ENCODE measurements at places on chromosomes 11 and 22.

GRCh38 chr11:57481915-57482781 lies 21.8 kb downstream of the RTN4RL2 start:
- no peak for DNase-seq

DNA sequence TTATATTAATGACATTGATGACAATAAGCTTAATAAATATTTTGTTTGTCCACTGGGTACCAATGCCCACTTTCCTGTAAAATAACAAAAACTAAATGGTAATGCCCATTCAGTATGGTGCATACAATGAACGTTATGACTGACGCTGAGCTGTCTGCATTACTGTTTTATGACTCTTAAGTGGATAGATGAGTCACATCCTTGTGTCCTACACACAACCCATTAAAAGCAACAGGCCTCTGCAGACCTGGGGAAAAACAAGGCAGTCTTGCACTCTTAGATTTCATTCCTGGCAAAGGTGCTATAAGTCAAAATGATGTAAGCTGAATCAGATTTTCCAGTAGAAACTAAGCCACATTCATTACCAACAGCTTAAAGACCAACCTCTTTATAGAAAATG lies 176.3 kb upstream of the TMEM45B start:
- DNase-seq = no peak

DNA sequence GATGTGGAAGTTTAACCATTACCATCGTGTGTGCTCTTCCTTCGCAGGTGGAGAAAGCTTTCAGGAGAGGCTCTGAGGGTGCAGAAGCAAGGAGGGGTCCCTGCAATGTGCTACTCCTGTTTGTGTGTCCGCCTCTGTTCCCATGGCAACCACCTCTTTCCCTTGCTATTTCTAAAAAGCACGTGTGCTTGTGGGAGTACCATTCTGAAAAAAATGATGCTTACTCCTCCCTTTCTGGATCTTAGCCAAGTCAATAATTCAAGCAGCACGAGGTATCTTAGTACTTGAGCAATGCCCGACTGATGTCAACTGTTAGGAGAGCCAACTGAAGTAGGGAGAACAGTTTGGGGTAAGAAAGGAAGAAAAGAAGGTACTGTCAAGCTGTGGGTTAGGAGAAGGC lies 628.7 kb downstream of the NTM start:
- no peak for DNase-seq

GRCh38 chr11:21896746-21897602 lies 295.9 kb upstream of the ANO5 start:
- DNase-seq = no peak

DNA sequence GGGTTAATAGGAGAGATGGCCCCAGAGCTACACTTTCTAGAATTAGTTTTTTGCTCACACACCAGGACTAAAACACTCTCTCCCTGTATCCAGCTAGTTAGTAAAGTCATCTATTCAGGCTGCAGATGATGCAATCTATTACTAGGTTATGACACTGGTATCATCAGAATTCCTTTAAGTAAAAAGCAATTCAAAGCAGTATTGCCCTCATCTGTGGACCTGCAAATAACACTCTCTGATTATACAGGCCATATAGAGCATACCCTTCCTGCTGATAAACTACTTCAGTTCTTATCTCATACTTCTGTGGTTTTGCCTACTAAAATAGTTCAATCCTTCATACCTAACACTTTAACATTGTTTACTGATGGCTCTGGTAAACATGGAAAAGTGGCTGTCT lies 13.5 kb upstream of the MTMR2 start:
- no peak for DNase-seq

DNA sequence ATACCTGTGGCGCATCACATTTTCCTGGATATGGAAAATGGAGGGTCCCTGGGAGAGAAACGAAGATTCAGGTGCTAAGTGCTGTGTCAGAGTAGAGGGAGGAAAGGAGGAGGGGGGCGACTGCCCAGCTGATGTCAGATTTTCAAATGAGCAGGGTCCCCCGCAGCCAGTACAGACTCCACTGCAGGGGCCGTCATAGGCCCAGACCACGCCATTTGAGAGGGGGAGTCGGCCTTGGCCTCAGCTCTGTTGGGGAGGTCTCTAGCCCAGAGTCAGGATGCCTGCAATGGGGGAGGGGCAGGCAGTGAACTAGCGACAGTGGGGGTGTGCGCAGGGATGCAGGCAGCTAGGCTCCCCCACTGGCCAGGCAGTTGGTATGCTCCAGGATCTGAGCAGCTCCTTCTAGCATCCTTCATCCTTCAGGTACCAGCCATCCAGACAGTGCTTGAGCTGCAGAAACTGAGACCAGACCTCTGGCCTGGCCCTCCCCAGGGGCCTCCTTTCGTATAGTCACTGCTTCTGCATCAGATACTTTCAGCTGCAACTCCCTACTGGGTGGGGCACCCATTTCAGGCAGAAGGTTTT lies at the start of the genes BSCL2 and GNG3:
Gene BSCL2 (minus strand): TSS at position 148 of the 585 bp plus-strand sequence. CDS start 229 bp downstream, outside the sequence.
Gene GNG3 (plus strand): TSS at position 400 of the 585 bp plus-strand sequence. CDS start 620 bp downstream, outside the sequence.
- DNase-seq = no peak

DNA sequence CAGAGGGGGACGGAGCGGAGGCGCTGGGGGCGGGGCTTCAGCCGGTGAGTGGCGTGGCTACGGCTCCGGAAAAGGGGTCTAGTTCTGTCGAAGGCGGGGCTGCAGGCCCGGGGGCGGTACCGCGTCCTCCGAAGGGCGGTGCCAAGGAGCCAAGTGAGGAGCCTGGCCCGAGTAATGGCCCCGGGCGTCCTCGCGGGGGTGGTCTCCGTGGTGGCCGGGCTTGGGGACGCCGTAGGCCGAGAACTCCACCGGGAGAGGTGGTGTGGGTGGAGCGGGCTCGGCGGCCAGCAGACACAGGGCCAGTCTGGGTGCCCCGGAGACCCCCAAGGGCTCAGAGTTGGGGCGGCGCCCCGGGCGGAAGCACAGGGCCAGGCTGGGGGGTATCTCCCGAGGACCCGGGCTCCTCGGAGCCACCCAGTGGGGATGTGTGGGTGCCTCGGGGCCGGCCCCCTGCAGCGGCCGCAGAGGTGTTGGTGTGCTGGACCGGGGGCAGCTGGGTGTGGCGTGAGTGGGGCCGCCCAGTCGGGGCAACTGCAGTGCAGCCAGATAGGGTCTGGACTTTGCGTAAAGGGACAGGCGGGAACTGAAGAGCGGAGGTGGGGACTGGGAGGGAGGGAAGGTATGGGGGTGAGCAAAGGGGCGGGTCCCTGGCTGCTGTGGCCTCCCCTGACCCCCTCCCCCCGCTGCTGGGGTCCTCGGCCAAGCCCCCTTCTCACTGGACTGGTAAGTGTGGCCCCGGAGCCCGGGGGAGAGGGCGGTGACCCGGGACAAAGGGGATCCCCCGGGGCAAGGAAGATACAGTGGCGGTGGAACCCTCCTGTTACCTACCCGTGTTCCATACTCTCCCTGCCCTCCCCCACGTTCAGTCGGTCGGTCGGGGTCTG lies 838 bp downstream of the FKBP2 start:
- no peak for DNase-seq

DNA sequence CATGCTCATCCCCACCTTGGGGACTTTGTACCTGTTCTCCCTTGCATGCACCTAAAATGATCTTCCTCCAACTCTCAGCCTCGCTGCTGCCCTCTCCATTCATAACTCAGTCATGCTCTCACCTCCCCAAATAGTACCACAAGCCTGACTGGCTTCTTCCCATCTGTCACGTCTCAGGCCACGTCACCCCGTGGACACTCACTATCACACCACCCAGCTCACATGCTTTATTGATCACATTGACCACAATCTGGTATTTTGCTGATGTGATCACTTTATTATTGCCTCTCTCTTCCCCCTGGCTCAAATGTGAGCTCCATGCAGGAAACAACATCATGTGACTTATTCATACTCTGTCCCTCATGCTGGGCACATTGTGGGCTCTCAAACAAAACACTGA lies 9.2 kb upstream of the SGSM1 start:
- no peak for DNase-seq

DNA sequence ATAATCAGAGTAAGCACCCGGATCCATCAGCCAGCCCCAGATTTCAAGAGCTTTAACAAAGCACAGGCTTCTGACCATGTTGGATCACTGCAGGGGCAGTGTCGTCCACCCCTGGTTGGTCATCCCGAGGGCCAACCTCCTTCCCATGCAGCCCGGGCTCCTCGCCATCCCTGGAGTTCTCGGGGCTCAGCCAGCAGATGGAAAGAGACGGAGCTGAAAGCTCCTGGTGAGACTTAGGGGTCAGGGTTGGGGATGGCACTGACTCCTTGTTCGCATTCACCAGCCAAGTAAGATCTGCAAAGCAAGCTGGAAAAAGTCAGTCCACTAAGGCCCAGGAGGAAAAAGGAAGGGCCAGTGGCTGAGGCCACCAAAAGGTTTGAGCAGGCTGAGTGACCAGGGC lies 888.9 kb downstream of the BRD1 start:
- no peak for DNase-seq

DNA sequence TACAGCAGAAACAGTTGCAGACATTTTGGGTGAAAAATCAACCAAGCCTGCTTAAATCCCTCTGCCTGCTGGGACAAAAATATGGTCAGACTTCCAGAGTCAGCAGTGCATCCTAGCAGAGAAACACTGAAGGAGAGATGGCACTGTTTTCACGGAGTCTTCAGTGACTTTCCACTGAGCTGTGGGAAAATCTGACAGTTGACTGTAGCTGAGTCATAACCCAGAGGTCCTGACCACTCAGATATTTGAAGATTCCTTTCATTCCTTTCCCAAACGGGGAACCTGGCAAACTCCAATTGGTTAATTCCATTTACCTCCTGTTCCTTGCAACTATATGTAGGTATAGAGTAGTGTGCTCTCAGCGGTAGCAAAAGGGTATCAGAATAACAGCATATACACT lies 20.9 kb upstream of the UPB1 start:
- no peak for DNase-seq

DNA sequence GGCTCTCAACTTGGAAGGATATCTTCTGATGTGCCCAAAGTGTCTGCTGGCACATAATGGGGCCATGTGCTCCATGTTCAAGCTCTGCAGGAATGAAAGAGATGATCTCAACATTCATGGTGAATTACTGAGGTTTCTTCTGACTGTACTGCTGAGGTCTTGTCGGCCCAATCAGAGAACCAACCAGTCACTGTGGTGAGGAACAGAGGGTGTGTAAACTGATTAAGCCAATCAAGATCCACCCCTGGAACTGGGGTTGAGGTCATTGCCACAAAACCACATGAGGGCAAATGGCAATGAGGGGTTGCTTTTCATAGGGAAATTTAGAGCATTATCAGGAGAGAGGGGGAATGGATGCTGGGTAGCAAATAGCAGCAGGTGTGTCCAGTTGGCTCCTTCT lies 152.3 kb upstream of the RAG2 start:
- no peak for DNase-seq

GRCh38 chr11:71096751-71097388 lies 155.5 kb downstream of the SHANK2 start:
- DNase-seq = no peak
